Natural killer cell treated with Interleukin-12 subunit alpha and Interleukin-12 subunit beta and Interleukin-15 and Interleukin-18, amount 100 ng/mL, for 72 hours (primary cell): ENCODE measurements at places on chromosomes 4 and X. TPM values are rescaled to one million over a fixed set of nuclear protein-coding genes. Genes with fewer than 3 reads are reported as not detected.

The XAGE1A gene
- not detected for total RNA-seq

DNA sequence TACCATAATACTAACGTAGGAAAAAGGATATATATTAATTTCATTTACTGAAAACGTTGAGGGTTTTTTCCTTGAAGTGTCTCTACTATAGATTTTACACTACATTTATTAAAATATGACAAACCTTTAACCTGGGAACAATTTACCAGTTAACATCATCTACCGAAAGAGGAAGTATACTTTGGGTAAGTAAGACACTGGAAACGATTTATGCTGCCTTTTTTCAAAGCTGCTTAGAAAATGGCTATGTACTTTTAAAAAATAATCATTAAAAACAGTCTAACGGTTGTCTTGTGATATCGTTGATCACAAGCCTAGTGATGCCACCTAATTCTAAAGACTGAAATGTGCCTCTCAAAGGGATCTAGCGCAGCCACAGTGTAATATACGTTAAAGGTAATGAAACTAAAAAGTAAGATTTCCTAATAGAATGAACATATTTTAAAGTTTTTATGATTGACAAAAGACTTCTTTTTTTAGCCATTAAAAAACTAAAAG is 50.4 kb downstream of the STX18 start:
- DNase-seq, result no peak

DNA sequence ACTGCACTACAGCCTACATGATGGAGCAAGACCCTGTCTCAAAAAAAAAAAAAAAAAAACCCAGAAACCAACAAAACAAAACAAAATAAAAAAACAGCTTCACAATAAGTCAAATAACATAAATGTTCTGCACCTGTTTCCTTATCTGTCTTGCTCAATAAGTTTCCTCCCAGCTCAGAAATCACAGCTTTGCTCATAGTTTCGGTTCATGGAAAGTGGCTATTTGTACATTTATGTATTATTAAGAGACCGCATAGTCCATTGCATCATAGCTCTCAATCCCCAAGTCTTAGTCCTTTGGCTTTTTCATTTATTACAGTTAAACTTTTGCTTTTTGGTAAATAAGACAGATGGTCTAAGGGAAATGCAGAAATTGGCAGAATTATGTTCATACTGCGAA is 24.4 kb upstream of the CFAP299 start:
- no peak for DNase-seq

DNA sequence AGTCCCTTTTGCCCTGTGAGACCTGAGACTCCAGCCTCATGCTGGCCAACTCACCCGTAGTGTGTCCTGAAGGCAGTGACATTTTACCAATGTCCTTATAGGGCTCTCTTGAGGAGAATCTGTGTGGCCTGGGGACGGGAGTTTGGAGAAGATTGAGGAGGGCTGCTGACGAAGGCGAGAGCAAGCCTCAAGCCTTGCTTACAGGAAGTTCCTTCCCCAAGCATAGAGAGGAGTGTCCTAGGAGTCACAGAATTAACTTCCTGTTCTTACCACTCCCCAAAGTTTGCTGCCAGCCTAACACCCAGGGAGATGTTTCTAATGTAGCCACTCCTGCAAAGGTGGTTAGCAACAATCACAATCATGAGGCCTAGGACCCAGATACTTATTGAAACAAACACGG is at the start of gene NXF3:
TSS of gene NXF3 (minus strand) at position 202 of the 400 bp plus-strand sequence. CDS start at position 82, 120 bp downstream.
- no peak for DNase-seq

DNA sequence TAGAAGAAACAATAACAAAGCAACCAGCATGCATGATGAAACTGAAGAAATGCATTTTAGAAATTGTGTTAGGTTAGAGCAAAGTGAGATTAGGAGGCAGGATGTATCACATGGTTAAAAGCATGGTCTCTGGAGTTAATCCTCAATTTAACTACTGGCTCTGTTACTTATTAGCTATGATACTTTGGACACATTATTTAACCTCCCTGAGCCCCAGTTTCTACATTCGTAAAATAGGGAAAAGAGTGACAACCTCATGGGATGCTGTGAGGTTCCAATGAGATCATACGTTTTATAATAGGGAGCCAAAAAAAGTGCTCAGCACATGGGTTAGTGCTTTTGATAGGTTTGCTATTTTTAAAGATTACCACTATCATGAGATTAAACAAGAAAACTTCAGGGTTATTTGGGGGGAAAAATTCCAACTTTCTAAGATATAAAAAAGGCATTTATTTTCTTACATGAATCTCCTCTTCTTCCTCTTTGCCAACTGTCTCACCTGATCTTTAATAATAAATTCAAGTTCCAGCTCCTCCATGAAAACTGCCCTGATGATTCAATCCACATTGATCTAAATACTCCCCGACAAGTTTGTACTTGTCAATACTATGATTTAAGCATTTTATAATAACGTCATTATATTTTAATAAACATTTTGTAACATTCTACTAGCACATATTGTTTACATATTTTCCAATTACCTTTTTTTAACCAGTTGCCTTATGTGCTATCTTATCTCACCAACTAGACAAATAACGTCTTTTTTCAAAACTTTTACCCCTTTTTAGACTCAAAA is 4.6 kb downstream of the SEC31A start:
- DNase-seq, result no peak

GRCh38 chr4:114509340-114509739 is 89.3 kb upstream of the UGT8 start:
- no peak for DNase-seq

GRCh38 chrX:47540754-47541538 is 20.1 kb upstream of the ARAF start:
- no peak for DNase-seq

DNA sequence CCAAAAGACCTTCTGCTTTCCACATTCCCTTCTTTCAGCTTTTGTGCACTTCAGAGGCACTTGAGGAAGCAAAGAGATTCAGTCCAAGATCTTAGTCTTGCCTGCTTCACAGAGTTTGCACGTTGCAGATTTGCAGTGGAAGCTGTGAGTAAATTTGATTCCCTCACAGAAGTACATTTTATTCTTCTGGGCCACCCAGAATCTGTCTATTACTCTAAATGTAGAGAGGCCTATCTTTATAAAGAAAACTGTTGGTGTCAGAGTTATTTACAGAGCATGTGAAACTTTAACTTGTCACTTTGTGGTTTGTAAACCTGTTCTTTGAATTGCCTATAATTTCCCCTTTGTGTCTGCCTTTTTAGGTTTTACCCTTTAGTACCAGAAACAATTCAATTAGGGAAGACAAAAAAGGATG is 15.5 kb downstream of the SPRY1 start:
- no peak for DNase-seq

DNA sequence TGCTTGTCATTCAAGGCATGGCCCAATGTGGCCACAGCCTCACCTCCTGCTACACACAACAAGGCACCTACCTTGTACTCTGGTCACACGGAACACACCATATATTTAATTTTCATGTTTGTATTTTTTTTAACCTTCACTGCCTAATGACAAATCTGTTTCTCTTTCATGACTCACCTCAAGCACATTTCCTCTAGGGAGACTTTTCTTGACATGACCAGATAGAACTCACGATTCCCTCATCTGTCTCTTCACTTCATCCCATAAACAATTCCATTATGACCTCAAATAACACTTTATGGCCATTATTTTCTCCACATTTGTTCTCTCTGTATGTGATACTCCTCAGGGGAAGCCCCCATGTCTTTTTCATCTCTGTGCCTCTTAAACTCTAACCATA is 11.1 kb downstream of the DRP2 start:
- no peak for DNase-seq

DNA sequence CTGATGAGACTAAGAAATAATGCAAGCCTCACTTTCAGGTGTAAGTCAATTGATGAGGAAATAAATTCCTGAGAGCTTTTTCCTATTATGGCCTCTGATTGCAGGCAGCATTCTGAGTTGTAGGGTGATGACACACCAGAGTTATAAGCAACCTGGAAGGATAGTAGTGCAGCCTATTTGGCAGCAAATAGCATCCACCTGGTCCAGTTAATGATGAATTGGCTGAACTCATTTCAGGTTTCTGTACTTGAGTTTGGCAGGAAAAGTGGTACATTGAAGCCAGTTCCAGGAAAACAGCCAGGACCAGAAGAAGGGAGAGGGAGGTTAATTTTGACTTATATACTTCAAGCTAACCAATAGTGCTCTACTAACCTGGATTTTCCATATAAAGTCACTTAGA is 316.8 kb downstream of the NAF1 start:
- no peak for DNase-seq

The TIGD2 gene
- 5.7 TPM for total RNA-seq

GRCh38 chrX:42955349-42955748 is 177.4 kb upstream of the PPP1R2C start:
- DNase-seq, result no peak

- no peak for DNase-seq
Measured at GRCh38 chrX:103517246-103517645, 2.0 kb downstream of the RAB40A start.

GRCh38 chr4:38566806-38567398 is 97.1 kb upstream of the KLF3 start:
- no peak for DNase-seq

- DNase-seq, result no peak
Measured at GRCh38 chr4:130336585-130337217, 1240.7 kb downstream of the C4orf33 start.

DNA sequence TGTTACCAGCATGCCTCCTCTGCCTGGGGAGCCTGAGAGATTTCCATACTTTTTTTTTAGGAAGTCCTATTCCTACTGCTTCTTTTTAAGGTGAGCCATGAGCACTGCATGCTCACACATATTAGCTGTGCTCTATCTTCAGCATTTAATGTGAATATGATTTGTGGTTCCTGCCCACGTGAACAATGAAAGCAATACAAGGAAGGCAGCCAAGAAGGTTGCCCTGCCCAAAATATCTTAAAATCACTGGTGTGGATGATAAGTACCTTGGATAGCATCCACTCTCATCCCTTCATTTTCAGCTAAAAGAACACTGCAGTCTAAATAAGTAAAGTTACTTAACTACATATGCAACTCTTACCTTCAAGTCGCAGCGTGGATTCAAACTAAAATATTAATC is 607.5 kb downstream of the PACRGL start:
- DNase-seq, result no peak

GRCh38 chr4:23567338-23567737 is 322.5 kb downstream of the PPARGC1A start:
- DNase-seq, result no peak

DNA sequence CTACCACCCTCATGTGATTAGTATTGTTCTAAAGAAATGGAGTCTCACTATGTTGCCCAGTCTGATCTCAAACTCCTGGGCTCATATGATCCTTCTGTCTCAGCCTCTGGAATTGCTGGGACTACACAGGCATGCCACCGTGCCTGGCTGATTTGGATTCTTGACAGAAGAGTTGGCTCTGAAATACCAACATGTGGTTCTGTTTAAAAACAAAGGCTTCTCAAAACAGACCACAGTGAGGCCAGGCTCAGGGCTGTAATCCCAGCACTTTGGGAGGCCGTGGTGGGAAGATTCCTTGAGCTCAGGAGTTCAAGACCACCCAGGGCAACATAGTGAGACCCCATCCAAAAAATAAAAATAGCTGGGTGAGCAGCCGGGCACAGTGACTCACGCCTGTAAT is 126.7 kb downstream of the DHRSX start:
- no peak for DNase-seq

The NEIL3 gene
- 11.8 TPM for total RNA-seq

DNA sequence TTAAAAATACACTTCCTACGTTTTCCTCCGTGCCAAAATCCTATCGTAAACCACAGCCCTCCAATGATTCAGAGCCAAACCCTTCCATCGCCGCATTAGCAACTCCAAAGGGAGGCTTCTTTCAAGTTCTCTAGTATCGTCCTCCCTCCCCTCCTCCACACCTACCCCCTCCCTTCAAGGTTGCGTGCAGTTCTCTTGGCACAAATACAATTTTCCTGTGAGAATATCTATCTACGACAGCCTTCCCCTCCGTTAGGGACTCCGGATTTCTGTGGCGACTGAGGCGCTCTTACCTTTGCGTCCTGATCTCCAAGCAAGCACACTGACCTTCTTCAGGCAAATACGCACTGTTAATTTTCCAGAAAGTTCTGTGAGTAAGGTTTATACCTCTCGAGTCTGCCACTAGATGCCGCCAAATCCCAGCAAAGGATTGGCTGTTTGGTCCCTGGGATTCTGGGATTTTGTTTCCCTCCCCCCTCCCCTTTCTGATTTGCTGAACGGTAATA is 1.2 kb upstream of the MORF4L2 start:
- no peak for DNase-seq

The HSD17B13 gene
- total RNA-seq, result not detected

DNA sequence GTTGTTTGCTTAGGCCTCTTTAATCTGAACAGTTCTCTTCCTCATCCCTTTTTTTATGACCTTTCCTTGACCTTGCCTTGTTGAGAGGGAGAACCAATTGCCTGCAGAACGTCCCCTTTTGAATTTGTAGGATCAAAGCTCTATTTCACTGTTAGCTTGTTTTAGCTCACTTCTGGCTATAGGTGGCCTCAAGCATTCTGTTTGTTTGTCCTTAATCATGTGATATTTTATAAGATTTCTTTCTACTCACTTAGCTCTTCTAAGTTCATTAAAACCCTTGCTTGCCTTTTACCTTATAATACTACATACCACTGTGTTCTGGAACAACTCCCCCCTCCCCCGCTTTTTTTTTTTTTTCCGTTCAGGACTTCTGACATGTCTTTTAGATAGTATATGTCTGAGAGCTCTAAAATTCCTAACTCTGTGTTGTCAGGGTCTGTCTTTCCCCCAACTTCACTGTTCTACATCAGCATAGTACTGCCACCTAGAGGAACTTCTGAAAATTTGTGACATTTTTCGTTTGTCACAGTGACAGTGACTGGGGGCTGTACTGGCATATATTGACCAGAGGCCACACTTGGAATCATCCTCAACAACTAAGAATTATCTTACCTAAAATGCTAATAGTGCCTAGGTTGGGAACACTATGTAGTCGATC is 128.5 kb downstream of the LARP7 start:
- DNase-seq, result no peak

The PAGE5 gene
- not detected for total RNA-seq

DNA sequence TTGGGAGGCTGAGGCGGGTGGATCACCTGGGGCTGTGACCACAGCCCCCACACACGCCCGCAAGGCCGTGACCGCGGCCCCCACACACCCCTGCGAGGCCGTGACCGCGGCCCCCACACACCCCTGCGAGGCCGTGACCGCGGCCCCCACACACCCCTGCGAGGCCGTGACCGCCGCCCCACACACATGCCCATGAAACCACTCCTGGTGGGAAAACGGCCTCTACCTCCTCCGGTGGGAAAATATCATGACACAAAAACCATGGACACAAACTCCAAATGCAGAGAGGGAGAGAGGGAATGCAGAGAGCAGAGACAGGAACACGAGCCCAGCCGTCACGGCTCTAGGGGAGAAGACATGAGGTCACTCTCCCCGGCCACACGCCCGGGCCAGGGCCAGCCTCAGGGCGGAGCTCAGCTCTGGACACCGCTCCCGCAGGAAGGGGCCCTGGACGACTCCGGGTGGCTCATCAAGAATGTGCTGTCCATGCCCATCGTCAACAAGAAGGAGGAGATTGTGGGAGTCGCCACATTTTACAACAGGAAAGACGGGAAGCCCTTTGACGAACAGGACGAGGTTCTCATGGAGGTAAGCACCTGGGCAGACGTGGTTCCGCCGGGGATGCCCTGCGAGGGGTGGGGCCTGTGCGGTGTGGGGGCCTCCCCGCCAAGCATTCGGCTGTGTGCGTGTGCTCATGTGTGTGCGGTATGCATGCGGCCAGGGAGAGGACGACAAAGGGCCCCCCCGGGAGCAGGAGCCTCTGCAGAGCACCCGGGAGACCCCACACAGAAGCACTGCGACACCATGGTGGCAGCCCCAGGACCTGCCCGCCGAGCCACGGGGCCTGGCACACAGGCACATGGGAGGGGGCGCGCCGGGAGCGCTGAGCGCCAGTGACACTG is 17.4 kb downstream of the ATP5ME start:
- DNase-seq, result no peak

- no peak for DNase-seq
Measured at GRCh38 chr4:165152527-165152926, 39.9 kb upstream of the TMEM192 start.
